ENCODE measurements at places on chromosomes 1 and 21.

GRCh38 chr1:84573481-84573966 is 716 bp downstream of the CTBS start:
- no peak for DNase-seq

GRCh38 chr1:40896482-40896881 is 34.3 kb upstream of the CITED4 start:
- no peak for DNase-seq

GRCh38 chr1:43847290-43847689 is 86.3 kb upstream of the ARTN start:
- no peak for DNase-seq

GRCh38 chr1:62285984-62286785 is 33.0 kb downstream of the KANK4 start:
- DNase-seq: no peak

DNA sequence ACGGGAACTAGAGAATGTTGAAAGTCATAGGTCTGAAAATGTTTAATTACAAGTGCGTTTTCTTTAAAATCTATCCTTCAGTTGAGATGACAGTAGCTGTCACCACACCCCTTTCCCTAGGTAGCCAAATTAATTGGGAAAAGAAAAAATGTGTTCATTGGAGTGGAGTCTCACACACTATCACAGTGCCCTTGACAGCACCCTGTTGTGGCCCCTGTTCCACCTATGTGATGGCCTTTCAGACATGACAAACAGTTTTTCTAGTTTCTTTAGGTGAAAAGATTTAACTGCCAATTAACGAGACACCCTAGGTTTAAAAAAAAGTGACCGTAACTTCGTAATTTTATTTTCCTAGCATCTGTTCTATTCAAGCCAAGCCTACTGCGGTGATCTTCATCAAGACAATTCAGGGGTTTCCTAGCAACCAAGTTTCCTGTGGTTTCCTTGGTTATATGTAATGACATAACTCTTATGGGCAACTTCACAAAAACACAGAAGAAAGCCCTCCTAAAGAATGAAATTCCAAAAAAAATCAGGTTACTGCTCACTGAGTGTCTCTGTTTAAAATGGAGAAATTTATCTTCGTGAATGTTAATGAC is 298.3 kb downstream of the PDE4B start:
- DNase-seq: no peak

- no peak for DNase-seq
These were observed 4.8 kb downstream of the FTCD start for GRCh38 chr21:46150491-46151121.

- DNase-seq: no peak
These were observed 500.6 kb downstream of the DISC1 start for GRCh38 chr1:232127190-232127589.
